ENCODE measurements at places on chromosomes 5 and 9.

DNA sequence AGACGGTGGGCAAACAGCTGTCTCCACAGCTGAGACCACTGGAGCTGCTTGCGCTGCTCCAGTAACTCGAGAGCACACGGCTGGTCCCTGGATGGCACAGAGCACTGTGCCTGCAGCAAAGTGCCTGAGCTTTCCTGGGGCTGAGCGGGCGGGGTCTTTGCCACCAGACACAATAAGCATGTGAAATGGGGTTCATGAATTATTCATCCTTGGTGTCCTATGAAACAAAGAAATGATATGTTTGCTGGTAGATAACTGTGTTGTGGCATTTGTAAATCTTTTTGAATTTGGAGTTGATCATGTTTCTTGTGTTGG, 151.7 kb upstream of the MPDZ start:
- H3K4me3 ChIP-seq = no peak overlapping the region
- no peaks in the 10 kb centered on the region for H3K4me1 ChIP-seq
- no peaks in the 10 kb centered on the region for H3K27me3 ChIP-seq
- no peak for DNase-seq
- H3K27ac ChIP-seq = no peak overlapping the region

DNA sequence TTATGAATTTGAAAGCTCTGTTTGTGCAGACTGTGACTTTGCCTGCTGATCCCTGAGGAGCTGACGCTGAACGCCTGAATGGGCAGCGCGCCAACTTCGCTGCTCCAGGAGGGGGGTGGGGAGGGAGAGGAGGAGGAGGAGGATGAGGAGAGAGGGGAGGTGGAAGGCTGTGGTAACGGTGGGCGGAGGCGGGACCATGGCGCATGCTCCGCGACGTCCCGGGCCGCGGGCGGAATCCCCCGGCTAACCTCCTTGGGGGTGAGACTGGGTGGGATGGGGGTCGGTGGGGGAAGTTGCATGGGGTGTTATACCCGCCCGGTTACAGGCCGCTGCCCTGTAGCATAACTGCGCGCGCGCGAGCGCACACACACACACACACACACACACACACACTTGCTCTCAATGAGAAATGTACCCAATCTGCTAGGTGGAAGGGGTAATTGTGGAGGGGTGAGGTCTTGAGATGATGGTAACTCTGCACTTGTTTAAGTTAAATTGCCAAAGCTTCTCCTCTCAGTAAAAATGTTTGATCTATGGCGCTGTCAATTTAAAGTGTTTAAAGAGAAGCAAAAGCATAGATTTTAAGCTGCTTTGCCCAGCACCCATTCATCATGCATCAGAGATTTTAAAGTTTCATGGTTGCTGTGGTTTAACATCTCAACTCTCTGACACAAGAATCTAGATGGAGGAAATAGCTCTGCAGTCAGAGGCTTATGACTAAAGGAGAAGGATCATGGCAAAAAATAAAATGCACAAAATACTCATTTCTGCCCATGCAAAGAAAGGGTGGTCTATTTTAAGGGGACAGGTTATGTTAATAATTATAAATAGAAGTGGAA, 76.6 kb upstream of the TBCA start:
- no peak overlapping the region for H3K4me3 ChIP-seq
- no peaks in the 10 kb centered on the region for H3K27me3 ChIP-seq
- no peak for DNase-seq
- H3K27ac ChIP-seq = no peak overlapping the region
- no peaks in the 10 kb centered on the region for H3K36me3 ChIP-seq
- no peaks in the 10 kb centered on the region for H3K4me1 ChIP-seq

GRCh38 chr9:20623748-20624124, 1.4 kb upstream of the MLLT3 start:
- H3K27ac ChIP-seq = no peak overlapping the region
- peaks cover 10% of the 10 kb centered on the region for H3K27me3 ChIP-seq
- H3K4me1 ChIP-seq = no peaks in the 10 kb centered on the region
- no peaks in the 10 kb centered on the region for H3K36me3 ChIP-seq
- peak overlapping the region; percentile 52 for H3K4me3 ChIP-seq
- DNase-seq = no peak

- H3K27ac ChIP-seq = no peak overlapping the region
- no peak for DNase-seq
- H3K36me3 ChIP-seq = no peaks in the 10 kb centered on the region
- no peaks in the 10 kb centered on the region for H3K27me3 ChIP-seq
- no peaks in the 10 kb centered on the region for H3K4me1 ChIP-seq
These were observed 43.3 kb upstream of the NCS1 start for GRCh38 chr9:130128733-130129431.

DNA sequence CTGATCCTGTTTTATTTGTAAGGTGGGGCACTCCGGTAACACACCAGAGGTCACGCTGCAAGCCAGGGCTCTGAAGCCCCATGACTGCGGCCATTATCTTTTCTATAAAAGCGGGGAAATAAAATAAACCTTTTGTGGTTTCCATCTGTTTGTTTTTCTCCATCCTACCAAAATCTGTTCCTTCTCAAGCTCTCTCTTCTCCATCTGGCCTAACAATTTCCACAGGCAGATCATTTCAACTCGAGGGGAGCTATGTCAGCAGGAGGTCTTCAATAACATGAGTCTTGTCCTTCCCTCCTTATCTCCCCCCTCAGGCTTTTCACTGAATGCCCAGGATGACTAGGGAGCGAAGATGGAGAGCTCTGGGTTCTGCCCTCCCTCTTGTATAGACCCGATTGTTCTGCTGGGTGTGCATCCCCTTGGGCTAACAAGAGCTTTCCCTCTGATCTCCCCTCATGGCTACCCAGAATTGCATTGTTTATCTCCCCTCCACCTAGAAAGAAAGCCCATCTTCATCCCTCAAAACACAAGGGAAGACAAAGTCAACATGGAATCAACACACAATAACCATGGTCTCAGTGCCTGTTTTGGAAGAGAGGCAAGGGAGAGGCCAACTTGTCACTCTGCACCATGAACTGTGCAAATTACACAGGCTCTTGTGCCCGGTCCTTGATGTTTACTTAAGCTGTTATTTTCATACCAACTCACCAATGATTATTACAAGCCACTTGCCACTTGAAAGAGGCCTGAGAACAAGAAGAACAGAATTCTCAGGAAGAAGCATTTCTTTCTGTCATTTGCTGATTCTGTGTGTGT, 187.8 kb downstream of the FANCC start:
- H3K27ac ChIP-seq = no peak overlapping the region
- no peaks in the 10 kb centered on the region for H3K27me3 ChIP-seq
- no peak for DNase-seq
- H3K36me3 ChIP-seq = no peaks in the 10 kb centered on the region
- no peak overlapping the region for H3K4me3 ChIP-seq

- no peak overlapping the region for H3K27ac ChIP-seq
- no peaks in the 10 kb centered on the region for H3K4me1 ChIP-seq
- H3K4me3 ChIP-seq = no peak overlapping the region
- no peak for DNase-seq
- H3K36me3 ChIP-seq = no peaks in the 10 kb centered on the region
These were observed 9.7 kb downstream of the PTAR1 start for GRCh38 chr9:69750085-69750484.

GRCh38 chr9:105191508-105192121, 52.8 kb upstream of the SLC44A1 start:
- no peaks in the 10 kb centered on the region for H3K27me3 ChIP-seq
- no peak overlapping the region for H3K27ac ChIP-seq
- H3K36me3 ChIP-seq = no peaks in the 10 kb centered on the region
- no peak for DNase-seq
- no peak overlapping the region for H3K4me3 ChIP-seq

DNA sequence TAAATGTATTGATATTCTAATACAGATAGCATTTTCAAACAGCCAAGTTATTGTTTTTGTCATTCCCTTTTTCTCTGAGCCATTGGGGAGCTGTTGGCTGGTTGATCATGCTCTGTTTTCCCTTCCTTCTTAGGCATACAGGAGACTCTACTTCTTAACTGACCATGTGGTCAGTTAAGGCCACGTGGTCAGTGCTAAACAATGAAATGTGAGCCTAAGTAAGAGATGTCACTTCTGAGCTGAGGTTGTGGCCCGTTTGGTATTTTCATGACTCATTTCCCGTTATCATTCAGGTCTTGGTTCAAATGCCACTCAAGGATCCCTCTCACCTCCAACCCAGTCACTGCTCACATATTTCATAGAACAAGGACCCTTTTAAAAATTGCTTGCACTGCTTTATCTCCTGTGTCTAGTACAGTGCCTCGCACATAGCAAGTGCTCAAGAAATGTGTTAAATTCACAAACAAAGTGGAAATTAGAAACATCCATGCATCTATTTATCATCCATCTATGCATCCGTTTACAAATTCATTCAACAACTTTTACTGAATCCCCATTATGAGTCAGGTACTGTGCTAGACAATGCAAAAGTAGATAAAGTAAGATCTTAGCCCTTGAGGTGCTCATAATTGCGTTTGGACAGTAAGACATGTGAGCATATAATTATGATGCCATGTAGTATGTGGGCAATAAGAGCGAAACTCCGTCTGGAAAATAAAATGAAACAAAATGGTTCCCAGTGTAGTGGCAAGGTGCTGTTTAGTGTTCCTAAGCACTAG, 50.7 kb downstream of the ARRDC3 start:
- no peaks in the 10 kb centered on the region for H3K27me3 ChIP-seq
- no peak overlapping the region for H3K27ac ChIP-seq
- no peak overlapping the region for H3K4me3 ChIP-seq

GRCh38 chr9:530681-531080, 310.8 kb upstream of the DMRT1 start:
- peak overlapping the region; percentile 22 for H3K27ac ChIP-seq
- peaks cover 8% of the 10 kb centered on the region for H3K4me1 ChIP-seq
- no peaks in the 10 kb centered on the region for H3K27me3 ChIP-seq
- H3K4me3 ChIP-seq = no peak overlapping the region
- DNase-seq = peak; percentile 19

GRCh38 chr9:87434366-87434765, 63.3 kb upstream of the DAPK1 start:
- no peak overlapping the region for H3K4me3 ChIP-seq
- H3K27me3 ChIP-seq = no peaks in the 10 kb centered on the region
- DNase-seq = no peak
- no peak overlapping the region for H3K27ac ChIP-seq
- H3K4me1 ChIP-seq = no peaks in the 10 kb centered on the region

DNA sequence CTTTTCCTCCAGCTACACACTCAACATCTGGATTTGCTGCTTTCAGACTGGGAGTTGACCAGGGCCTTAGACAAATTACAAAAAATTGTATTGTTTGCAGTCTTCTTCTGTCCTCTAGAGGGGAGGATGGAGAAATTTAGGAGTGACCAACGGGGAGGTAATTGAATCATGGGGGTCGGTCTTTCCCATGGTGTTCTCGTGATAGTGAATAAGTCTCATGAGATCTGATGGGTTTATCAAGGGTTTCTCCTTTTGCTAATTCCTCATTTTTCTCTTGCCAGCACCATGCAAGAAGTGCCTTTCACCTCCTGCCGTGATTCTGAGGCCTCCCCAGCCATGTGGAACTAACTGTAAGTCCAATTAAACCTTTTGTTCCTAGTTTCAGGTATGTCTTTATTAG, 4.2 kb downstream of the IFNA8 start:
- no peaks in the 10 kb centered on the region for H3K27me3 ChIP-seq
- no peak overlapping the region for H3K27ac ChIP-seq
- no peak overlapping the region for H3K4me3 ChIP-seq
- peaks cover 8% of the 10 kb centered on the region for H3K4me1 ChIP-seq

DNA sequence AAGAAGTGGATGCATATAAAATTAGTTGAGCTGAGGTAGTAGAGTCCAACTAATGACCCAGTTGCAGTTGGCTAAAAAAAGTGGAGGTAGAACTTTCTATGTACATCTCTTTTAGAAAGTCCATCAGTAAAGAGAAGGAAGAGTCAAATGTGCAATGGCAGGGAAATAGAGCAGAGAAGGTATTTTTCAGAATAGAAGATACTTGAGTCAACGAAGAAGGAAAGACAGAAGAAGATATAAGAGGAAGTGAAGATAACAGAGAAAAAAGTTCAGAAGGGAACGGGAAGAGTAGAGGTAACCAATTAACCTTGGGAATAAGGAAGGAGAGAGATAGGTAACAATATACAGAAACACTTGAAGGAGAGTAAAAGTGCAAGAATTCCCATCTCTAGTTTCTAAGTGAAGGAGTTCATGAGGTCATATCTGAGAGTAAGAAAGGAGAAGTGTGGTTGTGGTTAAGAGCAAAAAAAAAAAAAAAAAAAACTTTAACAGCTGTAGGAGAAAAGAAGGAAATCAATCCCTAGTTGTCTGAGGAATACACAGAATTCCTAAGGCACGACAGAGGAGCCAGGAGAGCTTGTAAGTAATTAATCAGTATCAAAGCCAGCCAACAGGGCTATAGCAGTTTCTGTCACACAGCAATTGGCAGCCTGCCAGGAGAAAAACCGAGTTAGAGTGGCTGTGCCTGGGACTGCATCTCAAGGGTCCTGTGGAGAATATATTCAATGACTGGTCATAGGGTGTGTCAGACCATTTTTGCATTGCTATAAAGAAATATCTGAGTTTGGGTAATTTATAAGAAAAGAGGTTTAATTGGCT, 61.0 kb downstream of the ARL15 start:
- no peak overlapping the region for H3K4me3 ChIP-seq
- H3K27ac ChIP-seq = no peak overlapping the region
- no peaks in the 10 kb centered on the region for H3K27me3 ChIP-seq

DNA sequence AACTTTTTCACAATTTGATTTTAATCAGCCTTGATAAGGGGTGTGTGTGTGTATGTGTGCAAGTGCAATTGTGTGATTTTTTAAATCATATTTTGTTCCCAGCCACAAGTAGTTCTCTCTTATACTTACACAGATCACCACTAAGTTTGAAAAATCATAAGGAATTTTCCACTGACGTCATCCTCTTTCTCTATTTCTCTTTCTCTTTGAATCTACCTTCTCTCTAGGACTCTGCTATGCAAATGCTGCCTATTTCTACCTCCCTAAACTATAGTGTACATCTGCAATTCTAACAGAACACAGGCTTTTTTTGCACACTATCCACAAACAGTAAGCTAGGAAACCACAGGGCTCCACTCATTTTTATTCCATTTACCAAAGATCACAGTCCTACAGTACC, 254.6 kb upstream of the CYLC2 start:
- H3K36me3 ChIP-seq = no peaks in the 10 kb centered on the region
- no peak overlapping the region for H3K27ac ChIP-seq
- no peaks in the 10 kb centered on the region for H3K27me3 ChIP-seq
- no peak for DNase-seq
- H3K4me3 ChIP-seq = no peak overlapping the region
- no peaks in the 10 kb centered on the region for H3K4me1 ChIP-seq

DNA sequence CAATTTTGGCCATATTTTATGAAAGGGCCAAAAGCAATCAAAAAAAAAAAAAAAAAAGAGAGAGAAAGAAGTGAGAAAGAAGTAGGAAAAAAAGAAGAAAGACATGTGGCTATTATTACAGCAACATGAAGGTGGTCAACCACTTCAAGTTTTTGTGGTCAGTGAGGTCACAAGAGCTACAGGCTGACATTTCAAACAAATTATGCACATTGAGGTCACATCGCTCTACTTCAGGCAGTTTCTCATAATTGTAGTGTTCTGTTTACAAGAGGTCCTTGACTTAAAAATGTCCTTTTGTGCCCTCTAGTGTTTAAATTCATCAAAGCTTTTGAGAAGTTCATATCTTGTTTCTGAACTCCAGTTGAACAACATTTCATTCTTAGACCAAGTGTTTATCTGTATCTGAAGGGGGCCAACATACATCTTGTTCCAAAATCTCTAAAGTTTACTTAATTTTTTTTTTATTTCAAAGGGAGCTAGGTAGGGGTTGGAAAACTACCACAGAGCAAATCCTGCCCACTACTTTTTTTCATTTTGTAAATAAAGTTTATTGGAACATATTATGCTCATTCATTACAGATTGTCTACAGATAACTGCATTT, 513.1 kb downstream of the PDE4D start:
- peak; percentile 37 for DNase-seq
- no peak overlapping the region for H3K4me3 ChIP-seq
- H3K36me3 ChIP-seq = no peaks in the 10 kb centered on the region
- H3K27ac ChIP-seq = no peak overlapping the region
- no peaks in the 10 kb centered on the region for H3K4me1 ChIP-seq
